ENCODE measurements at places on chromosomes 3 and 15. TPM values are rescaled to one million over a fixed set of nuclear protein-coding genes. Genes with fewer than 3 reads are reported as not detected.

GPR87 gene
- 0.49 TPM for total RNA-seq

HHLA2 gene
- not detected for total RNA-seq

AQP9 gene
- total RNA-seq, result not detected

C2CD4A gene
- 1.3 TPM for total RNA-seq

ARNT2 gene
- total RNA-seq, result 0.44 TPM

PLA2G4D gene
- not detected for total RNA-seq

PP2D1 gene
- not detected for total RNA-seq

Data from bladder microvascular endothelial cell (primary cell).